Esophagus squamous epithelium (tissue), 5 donors: ENCODE measurements at places on chromosomes 5 and 9.

DNA sequence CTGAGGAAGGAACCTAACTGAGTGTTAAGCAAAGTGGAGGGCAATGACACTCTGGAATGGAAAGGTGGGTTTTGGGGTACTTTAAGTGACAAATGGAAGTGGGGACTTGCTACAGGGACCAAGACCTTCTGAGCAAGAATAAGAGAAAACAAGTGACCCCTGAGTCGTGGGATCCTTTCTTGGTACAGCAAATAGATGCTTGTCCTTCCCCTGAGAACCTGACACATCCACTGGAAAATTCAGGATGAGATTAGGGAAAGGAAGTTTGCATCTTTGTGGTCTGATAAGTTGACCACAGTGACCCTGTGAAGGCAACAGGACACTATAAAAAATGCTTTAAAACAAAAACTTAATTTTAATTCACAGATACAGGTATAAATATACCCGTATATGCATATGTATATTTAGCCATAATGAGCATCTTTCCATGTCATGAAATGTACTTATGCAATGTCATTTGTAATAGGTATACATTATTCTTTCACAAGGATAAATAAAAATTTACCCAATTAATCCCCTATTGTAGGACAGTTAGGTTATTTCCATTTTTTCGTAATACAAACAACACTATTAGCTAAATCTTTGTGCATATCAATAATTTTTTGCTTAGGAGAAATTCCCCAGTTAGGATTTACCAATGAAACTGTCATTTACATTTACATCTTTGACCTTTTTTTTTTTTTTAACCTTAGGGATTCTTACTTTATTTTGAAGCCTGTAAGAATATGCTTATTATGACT, 2.0 kb upstream of the IRF1 start:
- DNase-seq: no peak

- DNase-seq: no peak
Observed at GRCh38 chr9:24931894-24932293, 386.2 kb upstream of the IZUMO3 start.

GRCh38 chr9:131253891-131254491, 22.3 kb downstream of the FAM78A start:
- DNase-seq: no peak

- no peak for DNase-seq
Observed at GRCh38 chr5:123558762-123559433, 46.9 kb downstream of the CSNK1G3 start.

DNA sequence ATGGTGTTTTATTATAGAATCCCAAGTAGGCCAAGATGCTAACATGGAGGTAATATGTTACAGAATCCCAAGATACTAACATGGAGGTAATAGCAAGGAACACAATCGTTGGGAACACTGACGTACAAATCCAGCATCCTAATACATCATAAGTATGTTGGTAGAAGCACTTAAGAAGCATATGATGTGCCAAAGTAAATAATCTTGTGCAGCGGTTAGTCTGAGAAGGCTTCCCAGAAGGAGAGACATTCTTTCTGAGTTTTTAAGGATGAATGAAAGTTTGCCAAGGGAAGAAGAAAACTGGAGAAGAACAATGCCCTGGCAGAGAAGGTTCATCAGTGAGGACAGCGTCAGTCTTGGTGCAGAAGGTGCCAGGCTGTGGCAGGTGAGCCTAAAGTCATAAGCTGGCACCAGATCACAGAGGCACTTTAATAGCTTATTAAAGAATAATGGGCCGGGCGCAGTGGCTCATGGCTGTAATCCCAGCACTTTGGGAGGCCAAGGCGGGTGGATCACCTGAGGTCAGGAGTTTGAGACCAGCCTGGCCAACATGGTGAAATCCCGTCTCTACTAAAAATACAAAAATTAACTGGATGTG, 294.5 kb upstream of the PIK3R1 start:
- no peak for DNase-seq

- DNase-seq: no peak
Observed at GRCh38 chr5:149210225-149210624, 61.4 kb upstream of the AFAP1L1 start.

- no peak for DNase-seq
Observed at GRCh38 chr5:67363180-67363709, 166.6 kb upstream of the CD180 start.

- no peak for DNase-seq
Observed at GRCh38 chr5:50435168-50435567, 5.9 kb downstream of the EMB start.

DNA sequence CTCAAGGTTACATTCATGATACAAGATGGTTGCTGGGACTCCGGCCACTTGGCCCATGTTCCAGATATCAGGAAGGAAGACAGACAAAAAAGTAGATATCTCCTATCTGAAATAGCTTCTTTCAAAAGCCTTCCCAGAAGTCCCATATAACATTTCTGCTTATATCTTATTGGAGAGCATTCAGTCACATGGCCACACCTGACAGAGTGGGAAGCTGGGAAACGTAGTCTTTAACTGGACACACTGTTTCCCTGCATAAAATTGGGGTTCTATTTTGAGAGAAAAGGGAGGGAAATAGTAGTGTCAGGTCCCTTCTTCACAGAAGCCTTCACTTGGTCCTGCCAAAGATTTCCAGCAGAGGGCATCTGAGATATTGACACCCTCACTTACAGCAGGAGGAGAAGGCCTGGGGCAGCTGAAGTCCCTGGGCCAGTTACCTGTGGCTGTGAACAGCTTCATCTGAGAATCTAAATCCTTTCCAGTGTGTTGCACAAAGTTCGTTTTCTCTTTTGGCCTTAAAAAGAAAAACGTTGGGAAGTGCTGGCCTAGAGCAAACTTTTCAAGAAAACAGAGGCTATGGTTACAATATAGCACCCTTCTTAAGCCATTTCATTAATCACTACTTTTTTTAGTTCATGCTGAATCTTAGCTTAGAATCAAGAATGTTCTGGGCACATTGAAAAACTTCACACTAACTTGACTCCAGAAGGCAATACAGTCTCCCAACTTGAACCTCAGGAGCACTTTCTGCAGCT, 33.5 kb downstream of the SPEF2 start:
- no peak for DNase-seq

- no peak for DNase-seq
Observed at GRCh38 chr9:86795823-86796553, 151.3 kb downstream of the GAS1 start.

DNA sequence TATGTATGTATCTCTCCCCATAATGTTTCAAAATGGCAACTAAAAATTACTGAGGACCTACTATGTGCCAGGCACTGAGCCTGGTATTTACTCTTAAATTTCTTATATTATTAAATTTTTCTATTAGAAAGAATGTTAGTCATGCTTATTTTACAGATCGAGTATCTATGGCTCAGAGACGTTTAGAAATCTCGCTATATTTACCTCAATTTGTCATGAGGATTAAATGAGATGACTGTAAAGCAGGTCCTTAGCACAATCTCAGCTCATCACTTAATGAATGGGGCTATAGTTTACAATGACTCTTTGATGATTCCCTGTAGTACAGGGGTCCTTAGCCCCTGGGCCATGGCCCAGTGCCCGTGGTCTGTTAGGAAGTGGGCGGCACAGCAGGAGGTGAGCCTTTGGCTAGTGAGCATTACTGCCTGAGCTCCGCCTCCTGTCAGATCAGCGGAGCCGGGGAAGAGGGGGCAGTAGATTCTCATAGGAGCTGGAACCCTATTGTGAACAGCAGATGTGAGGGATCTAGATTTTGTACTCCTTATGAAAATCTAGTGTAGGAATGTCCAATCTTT, 15.5 kb downstream of the ENC1 start:
- DNase-seq: no peak

GRCh38 chr9:74696520-74696919, 191.2 kb downstream of the TRPM6 start:
- DNase-seq: no peak

DNA sequence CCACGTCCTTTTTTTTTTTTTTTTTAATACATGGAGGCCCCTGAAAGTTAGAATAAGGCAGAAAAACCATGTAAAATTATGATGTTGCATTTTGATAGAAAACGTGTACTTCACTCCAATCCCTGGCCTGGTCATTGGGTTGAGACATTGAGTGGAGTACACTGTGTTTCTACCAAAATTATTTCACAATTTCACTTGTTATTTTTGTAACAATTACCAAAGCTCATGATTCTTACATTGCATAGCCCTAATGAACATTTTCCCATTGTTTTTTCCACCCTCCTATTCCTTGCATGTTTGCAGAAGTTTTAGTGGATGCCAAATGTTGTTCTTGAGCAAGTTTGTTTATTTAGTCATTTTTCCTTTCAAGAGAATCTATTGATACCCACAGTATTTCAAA, 21.9 kb downstream of the MAMDC2 start:
- DNase-seq: no peak

GRCh38 chr5:79200573-79201183, 35.3 kb upstream of the JMY start:
- DNase-seq: no peak

GRCh38 chr5:78805474-78806124, 157.0 kb upstream of the LHFPL2 start:
- DNase-seq: no peak

- no peak for DNase-seq
Observed at GRCh38 chr5:173513521-173513991, 102.9 kb downstream of the BOD1 start.

DNA sequence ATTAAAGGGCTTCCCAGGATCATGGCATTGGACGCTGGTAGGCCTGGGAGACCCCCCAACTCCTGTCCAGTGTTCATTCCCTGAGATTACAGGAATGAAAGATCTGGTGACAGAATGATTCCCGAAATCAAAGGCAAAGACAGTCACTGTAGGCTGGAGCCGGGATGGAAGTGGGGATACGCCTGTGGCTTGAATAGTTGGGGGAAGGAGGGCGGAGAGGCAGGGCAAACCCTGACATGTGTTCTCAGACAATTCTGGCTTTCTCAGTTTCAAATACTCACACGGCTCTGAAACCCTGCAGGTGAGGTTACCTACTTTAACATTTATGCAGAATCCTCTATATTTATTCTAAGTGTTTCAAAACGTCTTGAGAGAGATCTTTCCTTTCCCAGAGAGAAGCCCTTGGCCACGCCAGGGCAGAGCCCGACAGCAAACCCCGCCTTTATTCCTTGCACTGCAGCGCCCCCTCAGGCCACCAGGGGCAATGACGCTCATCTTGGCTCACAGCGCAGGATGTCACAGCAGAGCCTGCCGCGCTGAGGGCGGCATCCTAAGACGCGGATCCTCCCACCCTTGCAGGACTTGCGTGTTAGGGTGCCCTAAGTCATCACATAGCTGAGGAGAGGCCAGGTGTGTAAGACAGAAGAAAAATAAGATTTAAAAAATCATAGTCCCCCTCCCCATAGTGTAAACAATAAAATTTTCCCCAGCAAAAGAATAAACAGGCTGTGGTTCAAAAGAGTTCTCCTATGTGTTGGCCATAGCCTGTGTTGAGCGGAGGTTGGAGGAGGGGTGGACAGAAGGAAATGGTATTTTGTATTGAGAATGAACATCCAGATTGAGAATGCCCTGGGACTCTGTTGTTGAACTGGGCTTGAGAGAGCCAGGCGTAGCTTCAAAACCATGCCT, 284.5 kb downstream of the NTRK2 start:
- no peak for DNase-seq

GRCh38 chr9:116998305-116998704, 311.2 kb downstream of the TRIM32 start:
- DNase-seq: no peak

- no peak for DNase-seq
Observed at GRCh38 chr5:170513856-170514525, 10.2 kb downstream of the KCNIP1 start.
